ENCODE measurements at places on chromosomes 2 and 18.

GRCh38 chr2:75406131-75406581 lies 154.6 kb downstream of the EVA1A start:
- no peak for DNase-seq

- DNase-seq = no peak
Measured at GRCh38 chr2:181886192-181886591, 5.3 kb upstream of the ITPRID2 start.

- DNase-seq = no peak
Measured at GRCh38 chr2:23569761-23570365, 184.9 kb downstream of the KLHL29 start.

DNA sequence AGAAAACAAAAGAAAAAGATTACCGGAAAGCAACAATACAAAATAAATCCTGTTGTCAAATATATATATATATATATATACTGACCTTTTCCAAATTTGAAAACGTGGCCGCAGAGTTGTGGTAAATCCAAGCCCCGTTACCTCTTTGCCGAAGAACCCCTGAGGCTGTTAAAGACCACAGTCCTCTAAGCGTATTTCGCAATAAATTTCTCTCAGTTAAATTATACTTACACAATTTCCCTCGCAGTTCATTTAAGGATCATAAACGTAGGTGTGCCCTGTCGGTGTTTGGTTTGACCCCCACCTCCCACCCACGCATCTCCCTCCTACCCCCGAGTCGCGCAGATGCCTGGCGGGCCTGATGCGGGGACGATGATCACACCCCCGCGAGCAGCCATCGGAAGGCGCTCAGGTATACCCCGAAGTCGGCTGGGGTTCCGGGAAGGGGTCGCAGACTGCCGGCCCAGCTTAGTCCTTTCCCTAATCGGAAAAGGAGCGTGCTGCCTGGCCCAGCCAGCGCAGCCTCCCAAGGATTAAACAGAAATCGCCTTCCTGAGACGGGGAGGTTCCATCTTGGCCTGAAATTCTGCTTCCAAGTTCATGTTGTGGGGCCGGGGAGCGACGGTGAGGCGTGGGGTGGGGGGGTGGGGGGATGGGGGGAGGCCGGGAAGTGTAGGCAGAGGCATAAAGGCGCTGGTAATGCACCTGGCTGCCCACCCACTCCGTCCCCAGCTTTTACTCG lies 2.9 kb upstream of the MEIS1 start:
- DNase-seq = no peak

GRCh38 chr2:209790066-209790728 lies 18.6 kb downstream of the UNC80 start:
- no peak for DNase-seq

GRCh38 chr18:9918016-9918680 lies 4.3 kb downstream of the VAPA start:
- DNase-seq = no peak

DNA sequence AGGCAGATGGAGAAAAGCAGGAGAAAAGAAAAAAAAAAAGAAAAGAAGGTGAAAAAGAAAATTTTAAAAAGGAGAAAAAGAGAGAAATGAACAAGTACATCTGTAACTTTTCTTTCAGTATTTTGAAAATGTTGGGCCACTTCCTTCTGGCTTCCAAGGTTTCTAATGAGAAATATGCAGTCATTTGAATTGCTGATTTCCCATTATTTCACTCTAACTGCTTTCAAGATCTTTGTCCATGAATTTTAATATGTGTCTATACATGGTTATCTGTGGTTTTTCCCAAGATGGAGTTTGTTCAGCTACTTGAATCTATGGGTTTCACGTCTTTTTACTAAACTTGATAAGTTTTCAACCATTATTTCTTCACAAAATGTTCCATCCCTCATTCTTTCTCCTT lies 14.3 kb upstream of the MPP4 start:
- no peak for DNase-seq

- no peak for DNase-seq
Measured at GRCh38 chr18:74804677-74805076, 207.0 kb downstream of the ZNF407 start.

DNA sequence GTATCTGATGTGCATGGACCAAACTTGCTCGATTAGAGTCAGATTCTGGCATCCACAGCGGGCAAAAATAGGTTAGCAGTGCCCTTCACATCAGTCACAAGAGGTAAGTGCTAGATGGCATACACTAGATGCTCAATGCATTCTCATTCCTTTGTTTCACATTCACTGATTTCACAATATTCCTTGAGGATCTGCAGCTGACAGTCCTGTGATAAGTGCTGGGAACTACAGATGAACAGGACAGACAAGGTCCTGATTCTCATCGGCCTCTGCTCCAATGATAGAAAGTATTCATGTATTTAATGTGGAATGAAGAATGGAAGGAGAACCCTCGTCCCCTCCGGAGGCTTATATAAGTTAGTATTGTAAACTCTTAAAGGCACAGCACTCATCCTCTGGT lies 96.8 kb upstream of the SERPINE2 start:
- no peak for DNase-seq

DNA sequence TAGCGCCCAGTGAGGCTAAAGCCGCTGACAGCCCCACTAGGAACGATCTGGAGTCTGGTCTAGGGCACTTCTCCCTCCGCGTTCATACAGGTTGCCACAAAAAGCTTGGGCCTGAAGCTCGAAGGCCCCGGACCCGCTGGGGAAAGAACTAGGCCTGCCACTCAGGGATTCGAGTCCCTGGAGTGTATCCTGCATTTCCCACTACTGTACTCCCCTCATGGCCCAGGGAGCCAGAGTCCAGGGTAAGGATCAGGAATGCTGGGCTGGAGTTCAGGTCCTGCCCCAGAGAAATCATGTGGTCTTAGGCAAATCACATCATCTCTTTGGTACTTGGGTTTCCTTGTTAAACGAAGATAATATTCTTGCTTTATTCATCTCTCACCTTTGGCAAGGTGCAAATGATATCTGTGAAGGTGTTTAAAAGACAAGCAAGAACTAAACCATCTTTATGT lies 1.4 kb upstream of the ZFP36L2 start:
- DNase-seq = no peak

DNA sequence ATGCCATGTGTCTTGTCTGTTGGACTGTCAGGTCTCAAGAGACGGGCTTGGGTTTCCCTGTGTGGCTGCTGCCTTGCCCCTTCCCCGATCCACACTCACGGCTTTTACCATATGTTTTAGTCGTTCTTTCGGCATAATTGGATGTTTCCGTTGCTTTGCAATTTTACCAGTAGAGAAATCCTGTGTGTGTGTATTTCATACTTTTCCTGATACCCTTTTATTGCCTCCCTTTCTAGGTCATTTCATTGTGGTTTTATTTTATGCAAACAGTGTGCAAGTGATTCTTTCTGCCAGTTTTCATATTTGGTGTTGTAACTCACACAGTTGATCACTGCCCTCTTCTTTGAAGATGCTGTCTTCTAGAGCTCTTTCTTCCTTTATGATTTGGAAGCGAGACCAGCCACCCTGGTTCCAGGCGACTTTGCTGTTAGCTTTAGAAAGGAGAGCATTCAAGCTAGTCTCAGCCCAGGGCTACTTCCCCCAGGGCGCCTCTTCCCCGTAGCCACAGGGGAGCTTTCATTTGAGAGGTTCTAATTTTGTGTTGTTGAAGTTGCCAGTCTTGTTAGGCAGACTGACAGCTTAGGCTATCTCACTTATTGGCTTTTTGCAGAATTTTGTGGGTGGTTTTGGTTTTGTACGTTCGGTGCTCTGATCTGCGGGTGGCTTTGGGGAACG lies 17.0 kb downstream of the SH3BP4 start:
- DNase-seq = no peak

DNA sequence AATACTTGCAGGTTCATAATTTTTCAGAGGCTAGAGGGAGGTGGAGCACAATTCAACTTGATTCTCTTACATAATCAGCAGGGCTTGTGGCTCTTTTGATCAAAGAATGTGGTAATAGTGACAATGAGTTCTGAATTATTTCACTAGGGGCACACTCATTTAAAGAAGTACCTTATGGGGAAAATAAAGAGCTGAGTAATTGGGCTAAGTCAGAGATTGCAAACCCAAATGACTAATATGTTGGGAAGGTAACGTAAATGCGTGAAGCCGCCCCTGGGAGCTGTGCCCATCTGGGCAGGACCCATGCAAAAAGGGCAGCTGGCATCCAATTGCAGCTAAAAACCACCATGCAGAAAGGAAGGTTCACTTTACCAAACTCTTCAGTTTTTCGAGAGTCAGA lies 35.3 kb downstream of the NCKAP5 start:
- no peak for DNase-seq

GRCh38 chr2:180115675-180116074 lies 108.6 kb upstream of the CWC22 start:
- DNase-seq = no peak

DNA sequence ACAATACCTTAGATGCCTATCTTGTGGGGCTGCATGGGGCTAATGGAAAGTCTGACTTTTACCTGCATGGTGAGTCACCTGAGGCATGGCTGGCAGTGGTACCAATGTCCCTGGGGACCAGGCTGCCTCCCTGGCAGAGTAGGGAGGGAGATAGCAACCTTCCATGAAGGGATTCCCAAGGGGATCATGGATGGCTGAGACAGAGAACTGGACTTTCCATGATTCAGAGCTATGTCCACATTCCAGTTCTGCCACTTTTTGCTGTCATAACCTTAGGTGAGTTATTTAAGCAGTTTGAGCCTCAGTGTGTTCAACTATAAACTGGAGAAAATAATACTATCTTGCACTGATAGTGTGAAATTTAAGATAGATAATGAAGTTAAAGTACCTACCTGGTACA lies 178.6 kb downstream of the SETBP1 start:
- no peak for DNase-seq

GRCh38 chr18:56065086-56065485 lies 477.1 kb upstream of the TCF4 start:
- DNase-seq = no peak

DNA sequence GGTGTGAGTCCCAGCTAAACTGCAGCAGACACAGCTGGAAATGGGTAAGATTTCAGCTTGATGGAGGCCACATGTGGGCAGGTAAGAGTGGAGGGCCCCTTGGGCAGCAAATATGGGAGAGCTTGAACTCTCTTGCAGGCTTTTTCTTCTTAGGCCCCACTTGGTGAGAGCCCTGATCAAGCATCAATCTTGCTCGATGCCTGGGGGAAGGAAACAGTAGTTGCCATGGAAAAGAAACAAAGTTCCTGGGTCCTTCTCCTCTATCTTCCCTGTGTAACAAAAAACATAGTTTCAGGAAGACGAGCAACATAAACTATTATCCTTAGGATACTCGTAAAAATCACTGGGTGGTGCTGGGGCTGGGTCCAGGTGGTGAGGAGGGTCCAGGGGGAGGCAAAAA lies 42.9 kb downstream of the KIAA1328 start:
- no peak for DNase-seq

GRCh38 chr2:144346229-144346628 lies 173.7 kb downstream of the ZEB2 start:
- no peak for DNase-seq

DNA sequence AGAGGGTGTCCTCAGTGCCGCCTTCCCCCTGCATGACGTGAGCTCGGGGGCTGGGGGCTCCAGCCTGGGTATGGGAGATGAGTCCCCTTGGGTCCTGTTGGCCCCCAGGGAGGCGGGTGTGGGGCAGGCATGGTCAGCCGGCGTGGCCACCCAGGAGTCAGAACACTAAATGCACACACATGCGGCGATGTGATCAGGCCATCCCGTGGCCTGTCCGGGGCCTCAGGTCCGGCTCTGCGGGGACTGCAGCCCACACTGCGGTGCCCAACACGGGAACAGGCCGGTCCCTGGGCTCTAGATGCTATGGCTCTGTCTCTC lies 13.8 kb downstream of the ANO7 start:
- no peak for DNase-seq

DNA sequence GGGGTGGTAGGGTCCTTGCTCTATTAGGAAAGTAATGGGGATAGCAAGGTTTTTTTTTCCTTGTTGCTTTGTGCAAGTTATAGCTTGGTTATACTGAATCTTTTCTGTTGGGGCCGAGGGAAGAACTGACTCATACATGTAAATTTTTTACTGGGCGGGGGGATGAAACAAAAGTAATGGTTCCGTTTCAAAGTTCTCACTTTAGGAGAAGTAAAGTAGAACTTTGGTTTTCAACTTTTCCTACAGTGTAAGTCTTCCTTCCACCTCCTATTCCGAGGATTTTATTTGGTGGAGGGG lies 1.1 kb downstream of the AFTPH start:
- DNase-seq = no peak

GRCh38 chr18:60163622-60164021 lies 209.0 kb downstream of the MC4R start:
- DNase-seq = no peak

GRCh38 chr2:130371723-130372054 lies 15.8 kb downstream of the PTPN18 start:
- DNase-seq = no peak

- DNase-seq = no peak
Measured at GRCh38 chr2:122210065-122210464, 454.6 kb downstream of the TSN start.
